IMR-90 (cell line): ENCODE measurements at places on chromosomes 2 and 18. TPM values are rescaled to one million over a fixed set of nuclear protein-coding genes. Genes with fewer than 3 reads are reported as not detected.

RAB10 gene
- 66.5 and 77.1 TPM in 2 replicates for polyA plus RNA-seq

DNA sequence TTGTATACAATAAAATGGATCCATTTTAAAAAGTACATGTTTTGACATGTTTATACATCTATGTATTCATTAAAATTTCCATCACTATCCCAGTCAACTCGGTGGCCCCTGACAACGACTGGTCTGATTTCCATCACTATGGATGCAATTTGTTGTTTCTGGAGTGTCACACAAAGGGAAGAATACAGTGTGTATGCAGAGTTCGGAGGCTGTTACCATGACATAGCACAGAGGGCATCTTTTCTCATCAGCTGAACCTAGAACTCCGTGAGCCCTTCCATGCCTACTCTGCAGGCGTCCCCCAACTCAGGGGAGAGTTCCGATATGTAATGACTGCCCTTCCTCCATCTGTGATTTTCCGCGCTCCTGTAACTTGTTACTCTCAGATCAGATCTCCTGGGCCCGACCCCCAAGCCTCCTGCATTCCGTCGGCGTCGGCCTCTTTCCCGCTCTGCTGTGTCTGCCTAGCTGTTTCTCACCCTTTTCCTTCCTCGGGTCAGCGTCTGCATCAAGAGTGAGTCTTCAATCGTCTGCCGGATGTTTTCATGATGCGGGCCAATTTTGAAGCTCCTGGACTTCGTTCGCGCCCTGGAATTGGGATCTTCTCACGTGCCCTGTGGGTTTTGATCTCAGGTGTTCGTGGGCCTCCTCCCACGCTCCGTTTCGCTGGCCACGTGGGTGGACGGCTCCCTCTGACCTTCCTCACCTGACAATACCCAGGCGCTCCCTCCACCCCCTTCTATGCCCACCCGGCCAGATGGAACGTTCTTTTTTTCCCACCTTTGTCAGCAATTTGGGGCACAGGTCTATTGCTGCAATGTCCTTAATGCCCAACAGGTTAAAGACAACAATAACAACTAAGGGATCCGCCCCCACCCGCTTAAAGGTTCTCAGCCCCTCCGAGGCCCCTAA lies 161.0 kb downstream of the TWIST2 start:
- no peak for DNase-seq

DNA sequence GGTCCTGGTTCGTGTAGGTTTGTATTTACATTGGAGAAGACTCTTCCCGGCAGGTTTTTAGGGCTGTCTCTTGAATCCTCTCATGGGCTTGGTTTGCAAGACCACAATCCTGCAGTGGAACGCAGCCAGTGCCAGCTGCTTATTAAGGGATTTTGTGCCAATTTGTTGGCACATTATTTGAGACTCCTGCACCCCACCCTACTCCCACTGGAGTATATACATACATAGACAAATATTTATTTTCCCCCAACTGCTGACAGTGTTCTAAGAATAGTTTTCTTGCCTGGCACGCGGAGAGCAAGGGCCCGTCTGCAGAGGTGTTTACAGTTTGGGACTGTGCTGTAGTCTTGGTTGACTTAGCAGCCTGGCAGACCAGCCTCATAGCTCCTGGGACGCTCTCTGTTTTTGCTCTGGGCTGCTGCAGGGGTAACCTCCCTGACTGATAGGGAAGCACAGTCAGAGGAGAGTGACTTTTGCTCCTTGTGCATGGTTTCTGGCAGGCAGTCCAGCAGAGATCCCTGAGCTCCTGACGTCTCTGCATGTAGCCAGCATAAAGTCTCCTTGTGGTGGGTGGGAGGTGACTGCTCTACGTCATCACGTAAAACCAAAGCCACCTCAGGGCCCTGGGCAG lies 1.9 kb downstream of the LDLRAD4 start:
- no peak for DNase-seq

- DNase-seq: no peak
Observed at GRCh38 chr2:241854342-241855244, 4.1 kb downstream of the PDCD1 start.

GRCh38 chr2:151657667-151658076 lies 76.6 kb downstream of the NEB start:
- no peak for DNase-seq
